NCI-H146 (cell line): ENCODE measurements at places on chromosomes 4 and X.

GRCh38 chr4:15231265-15232091 lies 196.4 kb upstream of the C1QTNF7 start:
- DNase-seq: peak; percentile 69

- no peak for DNase-seq
Measured at GRCh38 chr4:85257817-85258370, 217.1 kb upstream of the ARHGAP24 start.

GRCh38 chr4:107283587-107284559 lies 247.8 kb upstream of the DKK2 start:
- DNase-seq: no peak

DNA sequence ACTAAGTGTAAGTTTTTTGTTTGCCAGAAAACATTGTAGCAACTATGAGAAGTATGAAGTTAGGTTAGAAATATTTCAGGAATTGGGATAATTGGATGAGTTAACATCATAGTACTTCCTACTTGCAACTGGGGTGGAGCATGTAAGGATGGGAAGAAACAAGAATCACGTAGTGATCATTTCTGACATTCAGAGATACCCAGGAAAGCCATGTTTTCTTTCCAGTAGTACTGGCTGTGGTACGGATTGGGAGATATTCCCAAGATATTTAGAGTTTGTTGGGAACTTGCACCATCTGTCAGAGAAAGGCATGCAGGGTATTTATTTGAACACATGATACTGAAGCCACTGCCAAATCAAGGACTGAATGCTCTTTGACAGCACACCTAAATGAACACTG lies 87.6 kb upstream of the SLC4A4 start:
- DNase-seq: no peak

- no peak for DNase-seq
Measured at GRCh38 chr4:171813526-171814250, 484 bp downstream of the GALNTL6 start.

GRCh38 chrX:7146020-7146702 lies 1.4 kb upstream of the STS start:
- no peak for DNase-seq

DNA sequence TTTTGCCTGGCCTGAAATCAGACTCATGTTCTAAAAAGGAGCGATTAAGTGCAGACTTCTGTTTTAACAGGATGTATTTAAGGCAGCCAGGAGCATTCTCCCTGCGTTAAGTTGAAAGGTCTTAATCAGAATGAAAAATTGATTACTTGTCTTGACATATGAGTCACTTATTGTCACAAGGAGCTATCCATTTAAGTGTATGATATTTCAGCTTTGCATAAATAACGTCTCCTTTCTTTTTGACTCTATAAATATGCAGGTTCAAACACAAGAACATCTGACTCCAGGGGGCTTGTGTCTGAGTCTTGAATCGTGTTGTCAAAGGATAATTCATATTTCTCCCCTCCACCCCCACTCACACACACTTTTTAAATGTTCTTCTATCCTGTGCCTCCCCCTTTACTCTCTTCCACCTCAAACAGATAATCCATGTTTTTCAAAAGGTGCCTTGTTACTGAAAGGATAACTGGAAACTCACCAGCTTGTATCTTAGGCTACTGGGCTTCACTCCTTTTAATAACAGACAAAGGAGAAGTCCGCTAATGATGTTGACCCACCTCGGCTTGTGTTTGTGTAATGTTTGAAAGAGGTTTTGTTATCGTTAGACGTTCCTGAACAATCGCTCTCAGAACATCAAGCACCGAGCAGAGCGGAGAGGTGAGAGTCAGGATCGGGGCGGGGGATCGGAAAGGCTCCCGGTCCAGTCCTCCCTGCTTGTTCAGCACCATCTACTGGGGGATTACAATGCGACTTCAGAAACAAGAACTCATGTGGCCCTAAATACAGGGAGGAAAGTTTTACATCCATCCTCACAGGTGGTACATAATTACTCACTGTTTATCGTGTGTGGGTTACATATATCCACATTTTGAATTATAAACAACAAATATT lies 107.5 kb upstream of the RPL34 start:
- DNase-seq: peak; percentile 40
